Stimulated activated CD8-positive, alpha-beta memory T cell treated with anti-CD3 and anti-CD28 coated beads, Interleukin-7, amount 100 ng/mL, for 1 hour (primary cell): ENCODE measurements at places on chromosomes 4 and X.

DNA sequence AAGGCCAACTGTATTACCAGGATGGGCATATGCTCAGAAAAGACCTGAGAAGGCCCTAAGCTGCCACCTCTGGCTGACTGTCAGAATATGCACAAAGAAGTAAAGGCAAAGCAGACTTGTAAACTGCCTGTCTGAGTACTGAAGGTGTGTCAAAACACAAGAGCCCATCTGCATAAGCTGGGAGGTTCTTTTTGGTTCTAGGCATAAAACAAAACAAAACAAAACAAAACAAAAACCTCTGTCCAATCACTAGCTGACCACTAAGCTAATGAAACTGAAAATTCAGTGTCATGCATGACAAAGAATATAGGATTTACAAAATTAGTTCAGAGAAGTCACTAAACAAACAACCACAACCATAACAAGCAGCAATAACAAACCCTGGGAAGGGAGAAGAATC is 20.6 kb downstream of the SH3D19 start:
- no peak for DNase-seq

- no peak for DNase-seq
These were observed 575.6 kb upstream of the PITX2 start for GRCh38 chr4:111198446-111198845.

- DNase-seq: no peak
These were observed 43.3 kb upstream of the STX18 start for GRCh38 chr4:4585012-4585670.

GRCh38 chr4:11904846-11905739 is 476.4 kb upstream of the HS3ST1 start:
- no peak for DNase-seq

DNA sequence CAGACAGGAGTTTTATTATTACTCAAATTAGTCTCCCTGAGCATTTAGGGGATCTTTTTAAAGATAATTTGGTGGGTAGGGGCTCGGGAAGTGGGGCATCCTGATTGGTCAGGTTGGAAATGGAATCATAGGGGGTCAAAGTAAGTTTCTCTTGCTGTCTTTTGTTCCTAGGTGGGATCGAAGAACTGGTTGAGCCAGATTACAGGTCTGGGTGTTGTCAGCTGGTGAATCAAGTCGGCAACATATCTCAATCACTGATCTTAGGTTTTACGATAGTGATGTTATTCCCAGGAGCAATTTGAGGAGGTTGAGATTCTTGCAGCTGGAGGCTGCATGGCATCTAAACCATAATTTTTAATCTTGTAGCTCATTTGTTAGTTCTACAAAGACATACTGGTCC is 629.5 kb upstream of the AMOT start:
- DNase-seq: no peak

- no peak for DNase-seq
These were observed 13.1 kb downstream of the HPF1 start for GRCh38 chr4:169744601-169745000.

DNA sequence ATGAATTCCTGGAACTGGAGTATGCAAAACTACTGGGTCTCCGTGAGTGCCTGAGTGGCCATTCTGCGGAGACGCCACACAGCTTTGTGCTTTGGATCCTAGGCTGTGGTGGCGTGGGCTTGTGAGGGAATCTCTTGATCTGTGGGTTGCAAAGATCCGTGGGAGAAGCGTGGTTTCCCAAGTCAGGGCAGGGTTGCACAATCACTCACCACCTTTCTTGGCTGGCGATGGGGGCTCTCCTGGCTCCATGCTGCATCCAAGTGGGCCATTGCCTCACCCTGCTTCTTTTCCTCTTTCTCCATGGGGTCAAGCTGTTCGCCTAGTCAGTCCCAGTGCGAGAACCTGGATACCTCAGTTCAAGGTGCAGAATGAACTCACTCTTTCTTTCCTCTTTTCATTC is 62.5 kb downstream of the SLAIN2 start:
- DNase-seq: no peak

DNA sequence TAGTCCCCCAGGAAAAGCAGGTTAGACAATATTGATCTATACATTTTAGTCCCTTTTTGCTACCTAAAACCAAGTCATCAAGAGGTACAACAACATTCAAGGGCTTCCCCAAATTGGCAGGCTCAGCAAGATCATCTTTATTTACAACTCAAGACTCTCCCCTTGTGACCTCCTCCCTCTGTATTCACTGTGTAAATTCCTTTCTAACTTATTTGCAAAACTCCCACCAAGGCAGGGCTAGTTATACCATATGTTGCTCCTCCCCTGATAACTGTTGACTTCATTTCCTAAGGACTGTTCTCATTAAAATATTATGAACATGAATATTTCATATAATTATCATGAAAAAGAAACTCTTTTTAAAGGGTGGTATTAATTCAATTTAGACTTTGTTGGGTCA is 275.6 kb downstream of the DTHD1 start:
- DNase-seq: no peak

- no peak for DNase-seq
These were observed 130.5 kb downstream of the DCK start for GRCh38 chr4:71123951-71124350.

DNA sequence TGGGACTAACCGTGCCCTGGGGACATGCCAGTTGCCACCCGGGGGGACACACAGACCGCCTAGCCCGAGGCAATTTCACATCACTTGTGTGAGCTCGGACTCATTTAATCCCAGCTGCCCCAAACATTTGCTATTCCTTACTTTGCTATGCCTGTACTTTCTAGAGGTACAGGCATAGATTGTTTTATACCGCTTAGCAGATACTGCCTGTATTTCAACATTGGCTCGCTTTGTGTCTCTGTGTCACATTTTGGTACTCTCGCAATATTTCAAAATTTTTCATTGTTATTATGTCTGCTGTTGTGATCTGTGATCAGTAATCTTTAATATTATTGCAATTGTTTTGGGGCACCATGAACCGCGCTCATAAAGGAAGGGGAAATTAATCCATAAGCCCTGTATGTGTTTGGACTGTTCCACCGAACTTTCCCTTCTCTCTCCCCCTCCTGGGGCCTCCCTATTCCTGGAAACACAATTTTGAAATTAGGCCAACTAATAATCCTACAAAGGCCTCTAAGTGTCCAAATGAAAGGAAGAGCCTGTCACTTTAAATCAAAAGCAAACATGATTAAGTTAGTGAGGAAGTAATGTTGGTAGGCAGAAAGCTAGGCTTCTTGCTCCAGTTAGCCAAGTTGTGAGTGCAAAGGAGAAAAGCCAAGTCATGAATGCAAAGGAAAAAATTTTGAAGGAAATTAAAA is 568 bp upstream of the CASP6 start:
- DNase-seq: no peak

- DNase-seq: no peak
These were observed 18.7 kb upstream of the MAN2B2 start for GRCh38 chr4:6556263-6556662.

DNA sequence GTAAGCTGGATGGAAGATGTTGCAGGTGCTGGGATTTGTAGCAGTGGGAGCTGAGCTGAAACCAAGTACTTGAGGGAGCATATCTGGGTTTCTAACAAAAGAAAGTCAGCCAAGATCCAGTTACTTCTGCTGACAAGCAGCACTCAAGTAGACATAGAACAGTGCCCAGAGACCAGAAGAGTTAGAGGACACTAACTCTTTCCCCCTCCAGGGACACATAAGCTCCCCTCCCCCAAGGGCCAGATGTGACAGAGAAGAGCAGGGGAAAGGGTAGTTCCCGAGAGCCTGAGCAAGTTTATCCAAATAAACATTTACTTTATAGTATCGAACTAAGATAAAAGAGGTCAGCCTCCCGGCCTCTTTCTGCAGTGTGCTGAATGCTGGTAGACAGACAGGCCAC is 12.2 kb downstream of the TRPC3 start:
- DNase-seq: no peak

DNA sequence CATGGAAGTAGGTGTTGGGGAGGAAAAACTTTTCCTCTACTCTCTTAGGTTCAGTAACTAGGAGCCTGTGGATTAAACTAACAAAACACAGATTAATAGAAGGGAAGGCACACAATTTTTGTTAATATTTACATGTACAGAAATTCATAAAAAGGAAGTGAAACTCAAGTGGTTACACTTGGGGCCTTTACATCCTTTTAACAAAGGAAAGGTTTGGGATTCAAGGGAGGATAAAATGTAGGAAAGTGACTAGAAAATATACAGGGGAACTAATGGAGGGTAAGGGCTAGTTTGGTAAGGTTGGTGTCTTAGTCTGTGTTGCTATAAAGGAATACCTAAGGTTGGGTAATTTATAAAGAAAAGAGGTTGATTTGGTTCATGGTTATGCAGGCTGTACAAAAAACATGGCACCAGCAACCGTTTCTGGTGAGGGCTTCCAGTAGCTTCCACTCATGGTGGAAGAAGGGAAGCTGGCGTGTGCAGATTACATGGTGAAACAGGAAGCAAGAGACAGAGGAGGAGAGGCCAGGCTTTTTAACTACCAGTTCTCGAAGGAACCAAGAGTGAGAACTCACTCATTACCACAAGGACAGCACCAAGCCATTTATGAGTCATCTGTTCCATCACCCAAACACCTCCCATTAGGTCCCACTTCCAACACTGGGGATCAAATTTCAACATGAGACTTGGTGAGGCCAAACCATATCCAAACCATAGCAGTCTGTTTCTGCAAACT is 124.4 kb downstream of the CHRDL1 start:
- DNase-seq: no peak

GRCh38 chr4:106344647-106344970 is 24.0 kb downstream of the GIMD1 start:
- DNase-seq: no peak

DNA sequence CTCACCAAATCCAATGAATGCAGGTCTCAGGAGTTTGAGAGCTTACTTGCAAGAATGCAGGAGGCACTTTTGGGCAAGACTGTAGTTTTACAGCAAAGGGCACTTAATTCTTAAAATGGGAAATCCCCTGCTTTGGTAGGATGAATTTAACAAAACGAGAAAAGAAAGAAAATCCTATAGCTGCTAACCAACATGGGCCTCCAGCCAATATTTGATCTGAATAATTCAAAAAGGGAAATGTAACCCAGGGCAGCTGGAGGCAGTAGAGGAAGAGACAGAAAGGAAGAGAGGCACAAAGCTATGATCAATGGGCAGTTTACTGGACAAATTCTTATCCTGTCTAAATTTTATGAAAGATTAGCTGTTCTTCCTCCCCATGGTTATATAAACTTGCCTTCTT is 142.3 kb downstream of the SH3KBP1 start:
- DNase-seq: no peak

GRCh38 chrX:29422034-29422433 is 793.3 kb upstream of the MAGEB2 start:
- DNase-seq: no peak

DNA sequence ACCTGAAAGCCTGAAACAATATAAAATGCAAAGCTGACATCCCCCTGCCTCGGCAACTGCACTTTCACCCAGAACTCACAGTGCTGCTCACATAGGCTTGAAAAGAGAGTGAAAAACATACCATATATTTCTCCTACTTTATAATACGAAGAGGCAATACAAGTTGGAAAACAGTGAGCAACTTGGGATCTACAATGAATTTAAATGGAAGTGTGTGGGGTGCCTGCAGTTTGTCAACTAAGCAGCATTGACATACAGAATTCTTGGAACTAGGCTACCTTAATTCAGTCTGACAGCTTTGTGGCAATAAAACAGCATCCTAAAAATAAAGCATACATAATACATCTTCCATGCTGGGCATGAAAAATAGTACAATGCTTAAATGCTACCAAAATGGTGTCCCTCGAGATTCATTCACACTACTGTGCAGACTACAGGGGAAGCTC is 8.0 kb downstream of the GASK1B start:
- DNase-seq: no peak

GRCh38 chr4:98470831-98471230 is 187.6 kb downstream of the TSPAN5 start:
- DNase-seq: no peak

- DNase-seq: no peak
These were observed 78.9 kb downstream of the AASDH start for GRCh38 chr4:56308384-56308783.

- no peak for DNase-seq
These were observed 27.7 kb downstream of the STEEP1 start for GRCh38 chrX:119537487-119537886.

DNA sequence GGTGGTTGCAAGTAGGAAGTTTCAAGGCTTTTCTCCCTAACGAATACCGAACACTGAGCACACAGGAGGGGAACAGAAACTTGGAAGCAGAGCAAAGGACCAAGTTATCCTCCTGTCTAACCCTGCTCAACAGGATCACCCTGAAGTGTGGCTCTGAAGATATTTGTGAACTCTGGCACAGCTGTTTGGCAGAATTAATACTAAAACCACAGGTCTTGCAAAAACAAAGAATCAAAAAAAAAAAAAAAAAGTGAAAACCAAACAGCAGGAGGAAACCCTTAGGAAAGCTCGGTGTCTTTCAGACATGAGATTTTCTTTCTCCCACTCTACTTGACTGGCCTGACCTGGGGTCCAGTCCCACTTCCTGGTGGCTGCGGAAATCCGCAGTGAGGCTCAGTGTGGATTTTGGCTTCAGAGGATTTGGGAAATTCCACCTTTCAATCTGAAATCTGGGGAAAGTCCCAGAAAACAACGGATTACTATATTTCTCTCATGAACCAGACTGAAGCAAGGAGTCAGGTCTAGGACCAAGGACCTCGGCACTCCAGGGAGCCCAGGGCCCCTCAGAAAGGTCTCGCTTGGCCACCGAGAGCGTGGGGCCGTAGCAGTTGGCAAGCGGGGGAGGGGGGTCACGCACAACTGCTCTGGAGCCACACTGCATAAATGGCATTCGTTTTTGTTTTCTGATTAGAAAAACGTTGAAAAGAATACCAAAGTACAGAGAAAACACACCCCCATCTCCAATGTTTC is 867 bp downstream of the TIFA start:
- no peak for DNase-seq

GRCh38 chr4:175971388-175972179 is 94.1 kb upstream of the WDR17 start:
- no peak for DNase-seq

DNA sequence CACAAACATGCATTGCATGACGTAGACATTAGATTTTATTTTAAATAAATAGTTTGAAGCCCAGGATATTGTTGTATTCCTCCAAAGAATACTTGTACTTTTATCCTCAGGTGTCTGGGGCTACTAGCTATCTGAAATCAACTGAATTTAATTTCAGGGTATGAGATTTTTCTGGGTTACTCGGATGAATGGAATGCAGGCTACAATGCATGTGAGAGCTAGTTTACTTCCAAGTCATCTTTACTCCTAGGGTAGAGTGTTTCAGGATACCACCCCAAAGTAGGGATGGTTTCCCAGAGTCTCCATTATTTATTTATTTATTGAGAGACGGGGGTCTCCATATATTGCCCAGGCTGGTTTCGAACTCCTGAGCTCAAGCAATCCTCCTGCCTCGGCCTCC is 66.4 kb downstream of the HPRT1 start:
- no peak for DNase-seq

- DNase-seq: no peak
These were observed 12.7 kb downstream of the SLC2A9 start for GRCh38 chr4:10008609-10009005.

GRCh38 chr4:173525118-173526011 is 4.7 kb downstream of the HAND2 start:
- no peak for DNase-seq

GRCh38 chr4:5888222-5889001 is 4.5 kb downstream of the CRMP1 start:
- no peak for DNase-seq
